ENCODE measurements at places on chromosomes 3 and 15.

GRCh38 chr15:90174140-90174875 is 26.8 kb upstream of the SEMA4B start:
- no peak for DNase-seq

- no peak for DNase-seq
Observed at GRCh38 chr15:72813345-72814004, 29.9 kb upstream of the ADPGK start.

GRCh38 chr3:179945569-179945968 is 91.2 kb downstream of the PEX5L start:
- DNase-seq = no peak

GRCh38 chr3:150174179-150174578 is 203.5 kb upstream of the PFN2 start:
- DNase-seq = no peak

GRCh38 chr15:33142708-33143107 is 51.8 kb downstream of the FMN1 start:
- DNase-seq = no peak

GRCh38 chr3:171462224-171462623 is 2.0 kb upstream of the TNIK start:
- DNase-seq = no peak

GRCh38 chr3:12840591-12841148 is 695 bp downstream of the RPL32 start:
- no peak for DNase-seq

Measured in stimulated activated CD4-positive, alpha-beta T cell treated with anti-CD3 and anti-CD28 coated beads, Interleukin-2, amount 100 ng/mL, for 24 hours (primary cell).